ENCODE measurements at places on chromosomes 3 and 15.

GRCh38 chr3:179149406-179149867, 1.3 kb downstream of the PIK3CA start:
- DNase-seq = peak; percentile 11

DNA sequence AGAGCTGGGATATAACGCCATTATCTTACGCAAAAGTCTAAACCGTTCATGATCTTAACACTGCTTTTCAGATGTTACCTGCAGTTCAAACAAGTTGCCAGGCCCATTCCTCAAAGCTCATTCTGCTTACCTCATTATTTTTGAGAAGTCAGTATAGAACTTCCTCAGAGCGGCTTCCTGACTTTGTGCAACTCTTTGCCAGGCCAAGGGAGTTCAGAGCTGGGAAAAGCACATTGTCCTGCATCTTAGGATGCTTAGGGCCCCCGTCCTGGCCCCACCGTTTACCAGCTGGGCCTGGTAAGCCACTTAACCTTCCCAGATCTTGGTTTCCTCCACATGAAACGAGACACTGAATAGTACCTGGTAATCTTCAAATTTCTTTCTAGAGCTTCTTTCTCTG, 6.8 kb upstream of the C2CD4B start:
- no peak for DNase-seq

- no peak for DNase-seq
Observed at GRCh38 chr3:186025161-186025560, 83.7 kb downstream of the ETV5 start.

- no peak for DNase-seq
Observed at GRCh38 chr15:52337198-52337853, 41.7 kb upstream of the MYO5C start.

GRCh38 chr3:32175607-32176197, 62.8 kb upstream of the CMTM8 start:
- DNase-seq = peak; percentile 7

DNA sequence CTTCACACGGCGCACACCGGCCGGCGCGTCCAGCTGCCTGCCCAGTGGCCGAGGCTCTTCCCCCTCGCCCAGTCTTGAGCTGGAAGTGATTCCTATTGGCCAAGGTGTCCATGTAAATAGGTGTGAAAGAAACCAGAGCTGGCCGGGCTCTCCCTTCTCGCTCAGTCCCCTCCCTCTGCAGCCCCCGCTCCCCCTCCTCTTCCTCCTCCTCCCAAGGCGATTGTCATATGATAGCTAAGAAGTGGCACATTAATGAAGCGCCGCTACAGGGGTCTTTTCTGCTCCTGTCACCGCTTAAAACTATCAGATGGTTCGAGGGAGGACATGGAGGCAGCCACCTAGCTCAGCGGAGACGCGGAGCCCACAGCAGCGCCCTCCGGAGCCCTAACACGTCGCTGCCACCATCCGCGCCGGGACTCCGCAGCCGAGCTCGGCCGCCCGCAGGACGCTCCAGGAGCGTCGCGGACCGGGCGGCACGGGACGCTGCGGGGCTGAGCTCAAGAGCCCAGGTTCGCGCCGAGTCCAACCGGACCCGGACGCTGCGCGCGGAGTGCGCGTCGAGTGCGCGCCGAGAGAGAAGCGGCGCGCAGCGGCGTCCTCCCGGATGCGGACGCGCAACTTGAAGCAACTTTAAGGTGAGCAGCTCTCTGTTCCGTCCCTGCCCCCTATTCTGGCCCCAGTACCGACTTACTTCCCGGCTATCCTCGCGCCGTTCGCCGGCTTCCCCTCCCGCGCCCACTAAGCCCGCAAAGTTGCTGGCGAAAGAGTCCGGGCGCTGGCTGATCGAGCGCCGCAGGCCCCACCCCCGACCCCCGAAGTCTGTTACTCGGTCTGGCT, at the start of gene FOXB1:
FOXB1 (plus strand) TSS at position 303 of the 837 bp plus-strand sequence. CDS start 653 bp downstream, outside the sequence.
- no peak for DNase-seq

DNA sequence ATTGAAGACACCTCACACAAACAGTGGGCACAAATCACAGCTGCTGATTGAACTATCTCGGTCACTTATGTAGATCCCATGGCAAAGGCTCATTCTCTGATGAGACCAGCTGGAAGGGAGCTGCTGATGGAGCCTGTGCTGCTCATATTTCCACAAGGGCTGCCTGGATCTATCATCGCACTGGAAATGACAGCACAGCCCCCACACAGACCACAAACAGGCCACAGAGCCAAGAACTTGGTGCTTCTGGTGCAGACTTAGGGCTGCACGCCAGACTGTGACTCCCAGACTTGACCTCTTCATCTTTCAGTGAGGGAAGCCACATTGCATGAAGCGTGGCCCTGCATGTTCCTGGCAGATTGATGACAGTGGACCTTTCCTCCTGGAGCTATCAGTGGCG, 197.6 kb downstream of the MINAR1 start:
- no peak for DNase-seq

Data from stimulated activated CD8-positive, alpha-beta memory T cell treated with anti-CD3 and anti-CD28 coated beads, Interleukin-7, amount 100 ng/mL, for 4 hours (primary cell).